ENCODE measurements at places on chromosomes 3 and 15.

DNA sequence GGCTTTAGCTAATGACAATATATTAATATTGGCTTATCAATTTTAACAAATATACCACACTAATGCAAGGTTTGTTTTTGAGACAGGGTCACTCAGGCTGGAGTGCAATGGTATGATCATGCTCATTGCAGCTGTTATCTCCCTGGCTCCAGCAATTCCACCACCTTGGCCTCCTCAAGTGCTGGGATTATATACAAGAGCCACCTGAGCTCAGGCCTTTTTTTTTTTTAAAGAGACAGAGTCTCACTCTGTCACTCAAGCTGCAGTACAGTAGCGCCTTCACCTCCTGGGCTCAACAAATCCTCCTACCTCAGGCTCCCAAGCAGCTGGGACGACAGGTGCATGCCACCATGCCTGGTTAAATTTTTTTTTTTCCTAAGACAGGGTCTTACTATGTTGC is 11.7 kb downstream of the DLG1 start:
- no peak for DNase-seq

- DNase-seq = no peak
Observed at GRCh38 chr3:119206611-119207511, 33.5 kb downstream of the UPK1B start.

DNA sequence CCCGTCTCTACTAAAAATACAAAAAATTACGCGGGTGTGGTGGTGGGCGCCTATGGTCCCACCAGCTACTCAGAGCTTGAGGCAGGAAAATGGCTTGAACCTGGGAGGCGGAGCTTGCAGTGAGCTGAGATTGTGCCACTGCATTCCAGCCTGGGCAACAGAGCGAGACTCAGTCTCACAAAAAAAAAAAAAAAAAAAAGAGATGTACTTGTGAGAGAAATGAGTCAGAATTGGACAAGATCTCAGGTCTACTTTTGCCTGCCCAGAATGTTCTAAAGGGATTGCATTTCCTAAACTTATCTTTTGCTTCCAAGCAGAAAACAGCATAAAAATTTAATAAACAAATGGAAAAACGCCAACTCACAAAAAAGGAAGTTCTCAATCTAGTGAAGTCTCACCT is 167.5 kb downstream of the NR2F2 start:
- no peak for DNase-seq

DNA sequence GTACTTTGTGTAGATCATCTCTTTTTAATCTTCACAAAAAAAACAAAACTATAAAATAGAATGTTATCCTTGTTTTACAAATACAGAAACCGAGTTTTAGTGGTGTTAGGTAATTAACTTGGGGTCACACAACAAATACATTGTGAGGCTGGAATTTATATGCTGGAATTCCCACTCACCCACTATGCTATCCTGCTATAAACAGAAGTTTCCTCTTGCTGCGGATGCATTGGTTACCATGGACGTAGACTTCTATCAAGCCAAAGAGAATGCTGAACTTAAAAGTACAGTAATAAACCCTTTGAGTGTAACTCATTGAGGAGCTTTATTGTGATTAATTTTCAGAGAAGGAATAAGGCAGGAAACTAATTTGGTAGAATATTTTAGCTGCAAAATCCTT is 9.2 kb downstream of the SNAP23 start:
- no peak for DNase-seq

DNA sequence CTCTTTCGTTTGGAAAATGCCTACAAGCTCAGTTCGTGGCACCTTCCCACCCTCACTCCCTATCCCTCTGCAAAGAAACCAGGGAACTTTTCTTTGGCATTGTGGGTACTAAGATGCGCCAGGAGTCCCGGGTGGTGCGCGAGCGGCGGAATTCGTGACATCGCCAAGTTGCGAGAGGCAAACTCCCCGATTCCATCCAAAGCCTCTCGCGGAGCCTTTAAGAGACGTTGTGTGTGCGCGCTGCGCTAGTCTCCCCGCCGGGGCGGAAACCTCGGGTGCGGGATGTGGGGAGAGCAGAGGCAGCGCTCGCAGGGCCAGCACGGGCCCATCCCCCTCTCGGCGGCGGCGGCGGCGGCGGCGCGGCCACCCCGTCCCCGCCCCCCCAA is 443 bp upstream of the NR2F2 start:
- DNase-seq = no peak

GRCh38 chr15:44264148-44264547 is 24.4 kb upstream of the GOLM2 start:
- DNase-seq = no peak

GRCh38 chr15:75033809-75034208 is 10.4 kb downstream of the PPCDC start:
- no peak for DNase-seq

GRCh38 chr15:77843546-77843945 is 210.8 kb upstream of the LINGO1 start:
- DNase-seq = no peak

GRCh38 chr15:31300208-31300661 is 26.4 kb upstream of the KLF13 start:
- no peak for DNase-seq

DNA sequence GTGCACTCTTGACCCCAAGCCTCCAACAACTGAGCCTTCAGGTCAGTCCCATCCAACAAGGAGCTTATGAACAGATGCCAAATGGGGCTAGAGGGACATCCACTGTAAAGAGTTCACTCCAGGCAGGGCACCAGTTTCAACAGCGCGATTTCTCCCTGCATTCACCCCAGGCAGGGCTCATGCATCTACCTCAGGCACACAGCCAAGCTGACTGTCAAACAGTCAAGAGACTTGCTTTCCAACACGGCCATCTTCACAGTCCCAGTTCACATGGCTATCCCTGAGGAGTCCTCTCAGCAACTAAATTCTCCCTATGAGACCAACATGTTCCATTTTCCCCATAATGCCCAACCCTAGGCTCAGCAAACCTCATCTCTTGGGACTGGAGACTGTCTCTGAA is 17.7 kb downstream of the SLC25A20 start:
- DNase-seq = no peak

- no peak for DNase-seq
Observed at GRCh38 chr15:92226020-92226612, 167.6 kb upstream of the ST8SIA2 start.

DNA sequence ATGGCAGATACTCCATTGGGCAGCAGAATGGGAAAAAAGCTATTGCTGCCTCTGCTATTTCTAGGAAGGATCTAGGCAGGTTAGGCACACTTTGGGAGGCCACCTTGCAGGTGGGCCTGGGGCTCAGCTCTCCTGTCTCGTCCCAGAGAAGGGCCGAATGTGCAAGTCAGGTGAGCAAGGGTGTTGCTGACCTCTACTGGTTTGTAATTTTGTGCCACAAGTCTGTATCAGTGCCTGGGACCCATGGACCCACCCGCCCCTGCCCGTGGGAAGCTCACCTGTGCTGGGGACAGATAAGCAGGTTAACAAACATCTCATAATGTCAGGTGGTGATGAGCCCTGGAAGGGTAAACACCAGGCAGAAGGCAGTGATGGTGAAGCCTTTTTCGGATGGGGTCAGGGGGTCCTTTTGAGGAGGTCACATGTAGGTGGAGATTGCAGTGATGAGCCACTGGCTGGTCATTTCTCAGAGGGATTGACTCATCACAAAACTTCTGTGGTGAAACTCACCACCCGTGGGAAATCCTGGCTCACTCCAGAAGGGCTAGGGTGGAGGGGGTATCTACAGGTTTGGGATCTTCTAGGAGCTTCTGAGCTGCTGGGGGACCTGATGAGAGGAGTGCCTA is 161.3 kb downstream of the KLF13 start:
- no peak for DNase-seq

DNA sequence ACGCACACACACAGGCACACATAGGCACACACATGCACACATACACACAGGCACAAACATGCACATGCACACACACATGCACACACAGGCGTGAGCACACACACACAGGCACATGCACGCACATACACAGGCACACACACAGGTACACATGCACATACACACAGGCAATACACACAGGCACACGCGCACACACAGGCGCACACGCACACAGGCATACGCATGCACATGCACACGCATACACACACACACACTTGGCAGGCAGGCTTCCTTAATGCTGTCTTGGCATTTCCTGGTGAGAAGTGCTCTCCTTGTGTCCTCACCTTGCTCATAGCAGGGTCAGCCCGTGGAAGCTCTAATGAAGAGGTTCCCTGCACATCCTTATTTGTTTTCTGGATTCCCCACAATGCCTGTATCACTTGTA is 8.4 kb upstream of the SLCO2A1 start:
- no peak for DNase-seq

GRCh38 chr3:48026951-48027908 is 11.0 kb upstream of the MAP4 start:
- no peak for DNase-seq

DNA sequence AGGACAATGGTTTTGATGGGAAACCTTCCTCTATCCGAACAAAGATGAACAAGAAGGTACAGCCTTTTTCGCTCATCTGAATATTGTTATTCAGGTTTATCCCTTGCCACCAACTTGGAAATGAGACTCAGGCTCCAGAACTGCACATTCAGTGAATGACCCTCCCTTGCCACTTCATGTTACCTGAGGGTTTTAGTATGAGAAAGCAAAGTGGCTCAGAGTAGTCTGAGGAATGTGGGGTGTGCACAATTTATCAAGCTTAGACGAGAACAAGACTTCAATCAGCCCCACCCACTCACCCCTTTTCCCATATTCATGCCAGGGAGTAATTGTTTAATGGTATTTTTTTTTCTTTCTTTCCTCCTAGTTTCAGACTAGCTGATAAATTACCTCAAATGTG is 265.3 kb upstream of the POU1F1 start:
- DNase-seq = no peak

DNA sequence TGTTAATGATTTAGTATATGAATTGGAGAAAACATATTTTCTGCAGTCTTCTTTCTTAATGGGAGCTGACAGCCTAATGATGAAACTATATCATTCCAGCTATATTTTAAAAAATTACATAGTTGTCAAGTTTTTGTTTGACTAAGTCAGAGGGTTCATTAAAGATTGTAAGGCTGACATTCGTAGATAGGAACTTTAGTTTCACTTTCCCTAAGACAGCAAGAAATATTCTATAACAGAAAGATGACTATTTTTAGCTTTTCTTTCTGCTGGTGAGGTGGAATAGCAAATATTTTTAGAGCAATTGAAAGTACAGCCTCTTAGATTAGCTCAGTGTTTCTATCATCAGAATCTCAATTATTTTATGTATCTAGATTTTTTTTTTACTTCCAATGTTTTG is 60.2 kb downstream of the PIAS1 start:
- no peak for DNase-seq

DNA sequence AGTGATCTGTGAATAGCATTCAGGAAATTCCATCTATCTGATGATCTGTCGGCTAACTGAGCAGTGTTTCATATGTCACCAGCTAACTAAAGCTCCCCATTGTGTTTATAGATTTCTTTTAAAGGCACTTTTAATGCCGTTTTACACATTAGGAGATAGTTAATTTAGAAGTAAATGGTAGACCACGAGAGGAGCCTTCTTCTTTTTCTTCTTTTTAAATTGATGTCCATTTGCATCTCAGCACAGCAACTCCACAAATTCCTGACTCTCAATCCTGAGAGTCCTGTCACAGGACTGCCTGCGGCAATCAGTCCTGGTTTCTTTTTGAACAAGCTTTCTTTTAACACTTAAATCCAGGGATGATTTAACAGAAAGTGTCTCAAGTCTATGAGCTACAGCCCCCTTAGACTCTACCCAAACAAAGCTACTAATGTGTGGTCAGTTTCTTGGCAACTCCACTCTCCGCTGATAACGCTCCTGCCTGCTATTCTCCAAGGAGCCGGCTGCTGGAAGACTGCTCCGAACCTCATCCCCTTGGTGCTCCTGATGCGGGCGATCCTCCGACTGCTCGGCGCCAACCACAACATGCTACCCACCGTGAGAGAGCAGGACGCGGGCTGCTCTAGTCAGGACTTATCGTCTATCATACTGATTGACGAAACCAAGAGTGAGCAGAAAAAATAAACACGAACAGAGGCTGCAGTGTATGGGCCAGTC is 421.4 kb downstream of the MECOM start:
- no peak for DNase-seq

- DNase-seq = no peak
Observed at GRCh38 chr3:152400887-152401286, 132.2 kb downstream of the MBNL1 start.

DNA sequence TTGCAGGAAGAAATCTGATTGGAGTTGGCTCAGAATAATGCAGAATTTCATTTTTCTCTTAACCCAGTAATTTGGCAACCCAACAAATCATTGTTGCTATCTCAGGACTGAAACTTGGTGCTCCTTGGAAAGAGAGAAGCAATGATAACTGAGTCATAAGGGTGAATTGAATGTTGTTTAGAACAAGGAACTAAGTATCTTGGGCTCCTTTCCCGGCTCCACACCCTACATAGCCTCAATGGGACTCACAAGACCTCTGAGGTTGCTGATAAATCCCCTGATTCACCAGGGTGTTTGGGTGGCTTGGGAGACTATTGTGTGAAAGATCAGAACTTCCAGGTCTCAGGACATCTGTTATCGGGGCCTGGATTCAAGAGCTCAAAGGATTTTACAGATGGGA is 7.8 kb upstream of the RAB8B start:
- no peak for DNase-seq

DNA sequence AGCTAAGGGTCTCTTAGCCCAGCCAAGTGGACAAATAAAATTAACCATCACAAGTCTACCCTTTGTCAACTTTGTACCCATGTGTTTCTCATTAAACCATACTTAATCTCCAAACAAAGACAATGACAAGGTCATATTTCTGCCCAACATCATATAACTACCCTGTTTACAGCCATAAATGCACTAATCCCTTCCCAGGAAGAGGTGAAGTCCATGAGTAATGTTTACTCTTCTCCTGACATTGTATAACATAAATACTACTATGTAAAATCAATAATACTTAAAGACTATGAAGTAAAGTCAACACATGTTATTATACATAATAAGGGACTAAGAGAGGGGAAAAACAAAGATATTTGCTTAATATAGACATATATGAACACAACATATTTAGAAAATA is 38.5 kb upstream of the FAN1 start:
- DNase-seq = no peak

- DNase-seq = no peak
Observed at GRCh38 chr3:8525893-8526292, 24.3 kb downstream of the LMCD1 start.

GRCh38 chr3:67712259-67712658 is 57.8 kb upstream of the SUCLG2 start:
- DNase-seq = no peak

- DNase-seq = no peak
Observed at GRCh38 chr3:183253528-183254486, 754 bp downstream of the B3GNT5 start.

- DNase-seq = no peak
Observed at GRCh38 chr15:85336880-85337279, 43.5 kb upstream of the AKAP13 start.

Data from activated T-helper 1 cell treated with Interleukin-2 at 50 U/mL for 16 hours (primary cell).